ENCODE measurements at places on chromosomes 6 and 20.

GRCh38 chr6:90650041-90650940 is 63.4 kb upstream of the MAP3K7 start:
- DNase-seq, result no peak

GRCh38 chr6:161366301-161366923 is 92.6 kb upstream of the AGPAT4 start:
- no peak for DNase-seq

DNA sequence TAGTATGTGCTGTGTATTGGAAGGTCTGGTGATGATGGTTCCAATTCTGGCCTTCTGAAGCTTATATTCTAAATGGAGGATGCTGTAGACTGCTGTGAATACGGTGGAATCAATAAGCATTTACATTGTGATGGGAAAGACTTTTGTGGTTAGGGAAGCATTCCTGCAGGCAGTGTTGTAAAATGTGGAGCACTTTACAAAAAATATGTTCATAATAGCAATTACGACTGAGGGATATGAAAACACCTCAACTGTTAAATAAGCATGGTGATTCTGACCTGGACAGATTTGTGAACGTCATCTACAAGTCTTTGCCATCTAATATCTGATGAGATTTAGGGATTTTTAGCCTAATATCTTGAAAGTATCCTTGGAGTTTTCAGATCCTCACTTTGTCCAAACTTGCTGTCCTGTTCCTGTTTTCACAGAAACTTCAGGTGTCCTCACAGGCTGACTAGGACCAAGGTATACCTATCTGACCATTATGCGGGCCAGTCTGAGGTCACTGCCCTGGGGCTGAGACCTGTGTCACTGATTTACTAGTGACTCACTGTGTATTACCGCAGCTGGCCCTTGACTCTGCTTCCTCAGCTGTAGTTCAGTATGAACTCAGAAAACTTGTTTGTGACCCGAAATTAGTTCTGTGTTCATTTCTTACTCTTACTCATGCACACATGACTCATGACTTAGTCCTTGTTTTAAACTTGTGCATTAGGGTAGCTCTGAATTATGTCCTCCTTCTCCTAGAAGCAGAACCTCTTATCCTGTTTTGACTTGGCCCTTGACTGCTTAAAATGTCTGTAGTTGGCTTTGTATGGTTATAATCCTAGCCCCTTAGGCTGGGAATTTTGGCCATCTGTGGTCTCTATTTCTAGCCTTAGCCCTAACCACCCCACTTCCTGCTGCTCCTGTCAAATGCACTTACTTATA is 343.0 kb downstream of the CDKAL1 start:
- peak; percentile 95 for DNase-seq

GRCh38 chr20:7410150-7410549 is 530.1 kb downstream of the HAO1 start:
- DNase-seq, result no peak

DNA sequence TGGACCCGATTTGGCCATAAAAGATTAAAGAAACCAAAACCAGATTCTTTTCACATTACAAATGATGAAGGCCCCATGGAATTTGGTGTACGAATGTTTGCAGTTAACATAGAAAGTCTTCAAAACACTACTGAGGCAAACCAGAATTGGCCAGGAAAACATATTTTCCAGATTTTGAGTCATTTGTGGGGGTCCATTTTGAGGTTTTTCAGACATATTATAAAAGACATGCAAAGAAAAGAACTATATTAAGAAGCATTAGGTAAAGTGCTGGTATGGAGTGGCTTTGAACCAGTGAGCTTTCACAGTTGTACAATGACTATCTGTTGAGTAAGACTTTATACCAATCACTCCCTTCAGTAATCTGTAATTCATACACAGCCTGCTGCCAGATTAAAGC is 168.9 kb upstream of the COL21A1 start:
- DNase-seq, result peak; percentile 63

- DNase-seq, result peak; percentile 81
These were observed 221.0 kb upstream of the SULF2 start for GRCh38 chr20:48006036-48006833.

DNA sequence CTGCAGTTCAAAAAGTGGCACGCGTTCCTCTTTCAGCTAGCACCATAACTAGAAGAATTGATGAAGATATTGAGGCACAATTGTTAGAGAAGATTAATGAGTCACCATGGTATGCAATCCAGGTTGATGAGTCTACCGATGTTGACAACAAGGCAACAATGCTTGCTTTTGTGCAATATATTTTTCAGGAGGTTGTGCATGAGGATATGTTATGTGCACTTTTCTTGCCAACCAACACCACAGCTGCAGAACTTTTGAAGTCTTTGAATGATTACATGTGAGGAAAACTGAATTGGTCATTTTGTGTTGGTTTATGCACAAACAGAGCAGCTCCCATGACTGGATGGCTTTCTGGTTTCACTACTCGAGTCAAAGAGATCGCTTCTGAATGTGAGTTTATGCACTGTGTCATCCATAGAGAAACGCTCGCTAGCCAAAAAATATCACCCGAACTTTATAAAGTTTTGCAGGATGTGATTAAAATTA is 129.3 kb upstream of the SLC24A3 start:
- DNase-seq, result no peak

DNA sequence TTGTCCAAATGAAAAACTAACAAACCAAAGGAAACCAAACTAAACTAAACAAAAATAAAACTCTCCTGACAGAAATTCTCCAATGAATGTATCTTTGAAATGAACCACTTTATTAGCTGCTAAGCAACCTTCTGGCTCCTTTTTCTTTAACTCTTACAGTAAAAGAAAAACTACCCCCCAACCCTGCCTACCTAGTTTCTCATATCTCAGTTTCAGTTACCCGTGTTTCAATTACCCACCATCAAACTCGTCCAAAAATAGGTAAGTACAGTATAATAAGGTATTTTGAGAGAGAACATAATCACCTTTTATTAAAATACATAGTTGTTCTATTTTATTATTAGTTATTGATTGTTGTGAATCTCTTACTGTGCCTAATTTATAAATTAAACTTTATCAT is 177.4 kb upstream of the THEMIS start:
- DNase-seq, result no peak

GRCh38 chr6:88428068-88428467 is 261.9 kb upstream of the CNR1 start:
- DNase-seq, result no peak

GRCh38 chr6:2129182-2129621 is 116.2 kb downstream of the GMDS start:
- no peak for DNase-seq

- DNase-seq, result peak; percentile 39
These were observed 30.0 kb downstream of the CDKAL1 start for GRCh38 chr6:20564269-20564668.

GRCh38 chr20:17619351-17620093 is 49.6 kb downstream of the DSTN start:
- no peak for DNase-seq

DNA sequence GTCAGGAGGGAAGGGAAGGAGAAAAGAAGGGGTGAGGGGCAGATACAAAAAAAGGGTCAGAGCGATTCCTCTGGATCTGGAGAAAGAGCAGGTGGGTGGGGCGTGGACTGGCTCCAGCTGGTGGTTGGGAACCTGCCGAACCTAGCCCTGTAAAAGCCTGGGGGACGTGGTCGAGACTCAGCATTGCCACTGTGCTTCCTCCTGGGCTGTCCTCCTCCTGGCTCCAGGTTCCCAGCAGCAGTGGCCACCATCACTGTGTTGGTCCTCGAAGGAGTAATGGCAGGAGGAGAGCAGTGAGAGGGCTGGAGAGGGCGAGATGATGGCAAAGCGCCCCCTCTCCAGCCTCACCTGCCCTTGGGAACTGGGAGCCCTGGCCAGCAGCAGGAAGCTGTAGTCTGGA is 3.5 kb upstream of the RAET1L start:
- DNase-seq, result no peak

DNA sequence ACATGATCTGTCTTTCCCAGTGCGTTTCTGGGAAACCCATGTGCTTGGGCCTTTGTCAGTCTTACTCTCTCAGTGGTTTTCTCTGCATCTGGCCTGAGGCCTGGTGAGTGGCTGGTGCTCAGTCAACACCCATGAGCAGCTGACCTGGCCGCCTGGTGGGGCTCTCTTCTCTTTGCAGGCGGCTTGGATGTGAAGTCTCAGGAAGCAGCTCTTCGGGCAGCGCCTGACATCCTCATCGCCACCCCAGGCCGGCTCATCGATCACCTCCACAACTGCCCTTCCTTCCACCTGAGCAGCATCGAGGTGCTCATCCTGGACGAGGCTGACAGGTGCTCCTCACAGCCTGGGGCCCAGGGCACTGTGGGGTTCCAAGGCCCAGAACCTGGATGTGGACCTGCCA is 10.8 kb downstream of the DDX27 start:
- no peak for DNase-seq

GRCh38 chr20:49377326-49377725 is 99.5 kb upstream of the ZNFX1 start:
- no peak for DNase-seq

DNA sequence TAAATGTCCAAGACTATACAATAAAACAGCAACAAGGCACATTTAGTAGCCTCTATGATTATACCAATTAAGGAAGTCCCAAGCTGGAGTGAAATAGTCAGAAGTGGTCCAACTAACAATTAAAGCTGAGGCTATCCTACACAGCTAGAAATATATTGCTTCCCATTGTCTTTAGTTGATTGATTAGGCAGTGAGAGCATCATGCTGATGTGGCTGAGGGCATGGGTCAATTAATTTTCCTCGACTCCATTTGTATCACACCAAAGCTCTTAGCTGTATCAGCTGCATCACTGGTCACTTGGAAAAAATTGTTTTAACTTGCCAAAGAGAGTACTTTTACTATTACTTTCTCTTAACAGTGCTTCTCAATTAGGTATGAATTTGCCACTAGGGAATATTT is 328.7 kb upstream of the NT5E start:
- DNase-seq, result no peak

DNA sequence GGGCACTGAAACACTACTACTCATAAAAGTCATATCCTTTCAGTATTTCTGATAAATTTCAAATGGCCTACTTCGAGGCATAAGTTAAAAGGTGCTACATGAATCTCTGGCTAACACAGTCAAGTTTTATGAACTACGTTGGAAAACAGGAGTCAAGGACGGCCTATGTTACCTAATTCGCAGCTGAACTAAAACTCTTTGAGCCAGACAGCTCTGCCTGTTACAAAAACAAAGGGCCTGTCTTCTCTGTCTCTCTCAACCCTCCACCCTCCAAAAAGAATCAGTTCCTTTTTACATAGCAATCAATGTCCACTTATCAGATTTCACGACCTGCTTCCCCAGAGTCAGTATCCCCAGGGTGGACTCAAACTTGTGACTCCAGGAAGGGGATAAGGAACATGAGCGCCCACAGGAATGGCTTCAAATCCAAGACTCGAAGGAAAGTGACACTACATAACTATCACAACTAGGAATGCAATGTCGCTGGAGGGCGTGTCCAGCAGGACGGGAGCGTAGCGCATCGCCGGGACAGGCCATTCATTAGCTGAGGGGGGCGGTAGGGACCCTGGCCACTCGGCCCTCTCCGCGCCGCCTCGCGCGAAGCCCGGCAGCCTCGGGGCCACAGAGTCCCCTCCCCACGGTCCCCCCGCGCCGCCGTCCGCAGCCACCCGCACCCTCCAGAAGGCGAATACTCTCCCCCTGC is 591 bp downstream of the IBTK start:
- peak; percentile 78 for DNase-seq

DNA sequence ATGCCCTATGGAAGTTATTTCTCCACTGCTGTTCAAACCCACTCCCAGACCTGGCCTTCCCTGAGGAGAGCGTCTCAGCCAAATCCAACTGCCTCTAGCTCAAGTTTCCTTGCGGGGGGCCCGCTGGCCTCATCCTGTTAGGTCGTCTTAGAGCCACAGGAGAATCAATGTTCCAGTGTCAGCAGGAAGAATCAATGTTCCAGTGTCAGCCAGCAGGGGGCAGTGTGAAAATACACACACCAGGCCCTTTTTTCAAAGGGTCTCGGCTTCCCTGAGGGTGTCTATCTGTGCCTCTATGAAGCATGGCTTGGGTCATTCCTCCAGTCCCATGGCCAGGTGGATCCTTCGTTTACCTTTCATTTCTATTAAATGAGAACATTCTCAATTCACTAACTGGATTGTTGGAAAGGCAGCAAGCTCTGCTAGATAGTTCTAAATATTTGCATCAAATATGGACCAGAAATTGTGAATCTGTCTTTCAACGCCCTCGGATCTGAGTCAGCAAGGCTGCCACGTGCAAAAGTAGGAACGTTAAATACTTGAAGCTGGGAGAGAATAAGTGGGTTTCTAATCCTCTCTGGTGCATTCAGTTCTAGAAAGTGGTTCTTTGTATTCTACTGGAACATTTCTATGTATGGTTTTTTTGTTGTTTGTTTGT is 19.2 kb downstream of the PRND start:
- DNase-seq, result peak; percentile 45

- peak; percentile 70 for DNase-seq
These were observed 86.4 kb downstream of the ADGRG6 start for GRCh38 chr6:142387997-142388815.

DNA sequence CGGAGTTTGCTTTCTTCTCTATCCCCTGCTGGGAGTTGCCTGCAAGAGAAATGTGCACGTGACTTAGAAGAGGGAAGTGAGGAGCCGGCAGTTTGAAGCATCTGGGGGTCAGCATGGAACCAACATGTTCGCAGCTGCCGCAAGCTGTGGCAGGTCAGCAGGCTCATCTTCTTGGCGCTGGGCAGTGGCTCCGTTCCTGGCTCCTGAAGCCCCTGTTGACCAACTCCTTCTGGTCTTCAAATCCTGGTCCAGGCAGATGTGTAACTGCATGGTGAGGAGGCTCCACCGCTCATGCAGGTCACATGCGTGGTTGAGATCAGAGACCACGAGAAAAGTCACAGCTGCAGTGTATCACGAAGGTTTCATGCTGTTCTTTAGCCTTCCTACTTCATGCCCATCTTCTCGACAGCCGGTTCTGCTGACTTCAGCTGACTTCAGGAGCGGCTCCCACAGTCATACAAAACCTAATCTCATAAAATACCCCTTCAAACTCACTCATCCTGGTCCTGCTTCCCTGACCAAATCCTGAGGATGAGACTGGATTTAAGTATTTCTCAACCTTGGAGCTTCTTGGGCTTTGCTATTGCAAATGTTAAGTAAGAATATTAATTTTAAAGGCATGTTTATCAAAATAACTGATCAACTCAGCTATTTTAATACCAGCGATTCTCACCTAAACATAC is 44.9 kb upstream of the BCAS1 start:
- DNase-seq, result no peak

GRCh38 chr6:49142421-49143151 is 320.5 kb downstream of the MMUT start:
- no peak for DNase-seq

DNA sequence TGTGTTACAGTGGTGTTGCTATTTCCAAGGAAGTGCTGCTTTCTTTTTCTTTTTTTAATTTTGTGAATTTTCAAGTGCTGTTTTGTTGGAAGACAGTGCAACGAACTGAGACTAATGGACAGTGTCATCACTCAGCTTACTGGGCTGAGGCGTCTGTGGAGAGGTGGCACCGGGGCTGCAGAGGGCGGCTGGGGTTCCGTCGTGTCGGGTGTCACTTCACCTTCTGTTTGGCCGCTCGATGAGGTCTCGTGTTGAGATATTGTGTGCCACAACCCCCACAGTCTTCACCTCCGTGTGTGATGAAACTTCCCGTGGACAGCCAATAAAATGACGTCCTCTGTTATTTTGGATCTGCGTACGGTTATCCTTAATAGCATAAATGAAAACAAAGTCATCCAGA is 149.4 kb upstream of the SNX9 start:
- no peak for DNase-seq

- DNase-seq, result no peak
These were observed 164.9 kb downstream of the EYA2 start for GRCh38 chr20:47059536-47059935.

Measured in EH (cell line).